ENCODE measurements at places on chromosomes 11 and 22.

DNA sequence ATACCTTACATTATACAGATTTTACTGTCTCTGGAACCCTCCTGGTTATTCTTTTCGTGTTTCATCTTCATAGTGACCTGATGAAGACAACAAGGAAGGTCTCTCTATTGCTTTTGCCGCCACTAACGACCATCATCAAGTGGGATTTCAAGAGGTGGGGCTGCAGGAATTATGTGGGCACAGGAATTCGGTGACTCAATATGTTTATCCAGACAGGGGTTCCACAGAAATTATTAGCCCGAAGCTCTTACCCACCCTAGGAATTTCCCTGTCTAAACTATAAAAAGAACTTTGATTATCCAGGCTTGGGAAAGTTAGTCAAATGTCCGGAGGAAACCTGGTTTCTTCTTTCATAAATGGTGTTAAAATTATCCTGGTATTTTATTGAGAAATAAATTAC lies 566.8 kb upstream of the TENM4 start:
- DNase-seq, result no peak

GRCh38 chr11:10331548-10332289 lies 26.8 kb downstream of the ADM start:
- DNase-seq, result no peak

GRCh38 chr11:100340466-100341319 lies 346.4 kb upstream of the ARHGAP42 start:
- no peak for DNase-seq

GRCh38 chr22:40156001-40156516 lies 21.7 kb upstream of the TNRC6B start:
- DNase-seq, result no peak

DNA sequence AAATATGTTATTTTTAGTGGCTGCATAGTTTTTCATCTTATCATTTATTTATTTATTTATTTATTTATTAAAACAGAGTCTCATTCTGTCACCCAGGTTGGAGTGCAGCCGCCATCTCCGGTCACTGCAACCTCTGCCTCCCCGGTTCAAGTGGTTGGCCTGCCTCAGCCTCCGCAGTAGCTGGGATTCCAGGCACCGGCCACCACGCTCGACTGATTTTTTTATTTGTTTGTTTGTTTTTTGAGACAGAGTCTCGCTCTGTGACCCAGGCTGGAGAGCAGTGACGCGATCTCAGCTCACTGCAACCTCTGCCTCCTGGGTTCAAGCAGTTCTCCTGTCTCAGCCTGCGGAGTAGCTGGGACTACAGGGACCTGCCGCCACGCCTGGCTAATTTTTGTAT lies 262.9 kb upstream of the DDI1 start:
- DNase-seq, result no peak

- DNase-seq, result no peak
These were observed 48.2 kb upstream of the MYEOV start for GRCh38 chr11:69245491-69246345.

DNA sequence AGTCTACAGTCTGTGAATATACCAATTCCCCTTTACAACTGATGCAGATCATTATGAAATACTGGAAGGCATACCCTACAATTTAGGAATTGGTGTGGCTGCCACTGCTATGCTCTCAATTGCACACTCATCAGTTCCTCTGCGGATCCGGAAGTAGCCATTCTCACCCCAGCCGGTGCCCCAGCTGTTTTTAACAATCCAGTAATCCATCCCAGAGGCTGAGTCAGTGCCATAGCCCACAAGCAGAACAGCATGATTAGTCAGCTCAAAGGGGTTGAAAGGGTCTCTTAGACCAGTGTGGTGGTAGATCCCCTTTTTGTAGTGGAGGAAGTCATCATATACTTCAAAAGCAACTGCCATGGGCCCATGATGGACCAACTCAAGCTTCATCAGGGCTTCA lies 43.6 kb downstream of the CTSC start:
- no peak for DNase-seq
